CD8-positive, alpha-beta memory T cell (primary cell): ENCODE measurements at places on chromosomes 1 and 21. TPM values are rescaled to one million over a fixed set of nuclear protein-coding genes. Genes with fewer than 3 reads are reported as not detected.

KCND3 gene
- total RNA-seq = not detected

MYOG gene
- total RNA-seq = not detected

VN1R5 gene
- total RNA-seq = not detected

- H3K27ac ChIP-seq = no peak overlapping the region
- no peaks in the 10 kb centered on the region for H3K4me1 ChIP-seq
- H3K4me3 ChIP-seq = no peak overlapping the region
- H3K27me3 ChIP-seq = no peaks in the 10 kb centered on the region
These were observed 4.3 kb downstream of the KRTAP20-3 start for GRCh38 chr21:30646904-30647414.

DNA sequence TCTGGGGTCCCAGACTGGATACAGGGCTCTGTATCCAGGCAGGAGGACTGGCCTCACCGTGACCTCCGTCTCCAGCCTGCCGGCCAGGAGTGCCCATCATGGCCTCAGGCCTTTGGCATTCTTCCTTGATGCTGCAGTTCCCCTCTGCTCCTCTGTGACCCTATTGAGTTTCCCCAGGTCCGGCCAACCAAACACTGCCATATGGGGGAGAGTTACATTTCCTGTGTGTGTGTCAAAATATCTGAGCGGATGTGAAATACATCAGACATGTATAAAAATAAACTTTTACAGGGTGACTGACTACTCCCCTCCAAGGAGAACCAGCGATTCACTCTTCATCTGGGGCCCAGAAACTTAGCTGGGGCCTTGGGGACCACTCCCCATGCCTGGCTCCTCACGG is 10.2 kb upstream of the UBL4B start:
- no peaks in the 10 kb centered on the region for H3K4me1 ChIP-seq
- DNase-seq = no peak
- no peaks in the 10 kb centered on the region for H3K27me3 ChIP-seq
- H3K4me3 ChIP-seq = no peak overlapping the region

DNA sequence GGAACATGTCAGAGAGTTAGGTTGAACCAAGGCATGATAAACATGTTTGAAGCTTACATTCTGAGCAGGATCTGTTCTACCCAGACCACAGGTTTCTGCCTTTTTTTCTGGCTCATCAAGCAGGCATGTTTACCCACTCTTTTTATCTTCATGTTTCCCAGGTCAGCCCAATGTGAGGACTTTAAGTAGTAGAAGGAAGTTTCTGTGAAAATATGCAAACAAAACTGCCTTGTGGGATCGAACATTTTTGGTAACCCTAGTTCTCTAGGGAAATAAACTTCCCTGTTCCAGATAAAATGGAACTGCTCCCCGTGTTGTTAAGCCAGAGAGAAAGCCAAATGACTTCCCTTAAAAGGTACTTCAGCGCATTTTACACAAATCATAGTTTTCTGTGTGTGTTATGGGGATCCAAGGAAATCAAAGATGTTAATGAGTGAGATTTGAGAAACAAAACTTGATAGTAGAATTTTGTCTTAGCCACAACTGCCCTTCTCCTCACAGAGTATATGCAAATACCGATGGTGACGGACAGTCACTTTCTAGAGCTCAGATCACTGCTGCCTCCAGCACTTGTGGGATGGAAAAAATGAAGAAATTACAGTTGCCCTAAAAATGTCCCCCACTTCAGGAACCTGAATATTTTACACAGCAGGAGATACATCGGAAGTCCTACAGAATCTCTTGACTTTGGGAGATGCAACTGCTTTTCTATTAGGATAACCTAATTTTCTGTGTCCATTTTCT is 765 bp upstream of the HIPK1 start:
- H3K4me1 ChIP-seq = peaks cover 32% of the 10 kb centered on the region
- H3K4me3 ChIP-seq = peak overlapping the region; percentile 92
- H3K27ac ChIP-seq = peak overlapping the region; percentile 99
- DNase-seq = no peak
- H3K27me3 ChIP-seq = no peaks in the 10 kb centered on the region

DNA sequence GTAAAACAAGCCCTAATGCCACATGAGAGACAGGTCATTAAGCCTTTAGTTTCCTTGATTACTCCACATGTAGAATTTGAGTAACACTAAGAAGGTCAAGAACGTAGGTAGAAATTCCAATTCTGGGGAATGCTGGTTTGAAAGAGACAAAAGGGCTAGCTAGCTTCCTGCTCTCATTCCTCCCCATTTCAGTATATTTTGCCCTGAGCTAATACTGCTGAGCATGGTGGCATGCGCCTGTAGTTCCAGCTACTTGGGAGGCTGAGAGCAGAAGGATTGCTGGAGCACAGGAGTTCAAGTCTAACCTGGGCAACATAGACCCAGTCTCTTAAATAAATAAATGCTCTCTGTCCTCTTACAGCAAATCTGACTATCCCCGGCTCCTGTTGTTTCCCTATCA is 12.8 kb downstream of the PRDX6 start:
- H3K27me3 ChIP-seq = no peaks in the 10 kb centered on the region
- DNase-seq = no peak
- peaks cover 37% of the 10 kb centered on the region for H3K36me3 ChIP-seq
